Renal cortex interstitium (tissue), 15 donors: ENCODE measurements at places on chromosomes 1 and 21. TPM values are rescaled to one million over a fixed set of nuclear protein-coding genes. Genes with fewer than 3 reads are reported as not detected.

- DNase-seq: no peak
Measured at GRCh38 chr1:51623450-51623849, 6.6 kb downstream of the OSBPL9 start.

DNA sequence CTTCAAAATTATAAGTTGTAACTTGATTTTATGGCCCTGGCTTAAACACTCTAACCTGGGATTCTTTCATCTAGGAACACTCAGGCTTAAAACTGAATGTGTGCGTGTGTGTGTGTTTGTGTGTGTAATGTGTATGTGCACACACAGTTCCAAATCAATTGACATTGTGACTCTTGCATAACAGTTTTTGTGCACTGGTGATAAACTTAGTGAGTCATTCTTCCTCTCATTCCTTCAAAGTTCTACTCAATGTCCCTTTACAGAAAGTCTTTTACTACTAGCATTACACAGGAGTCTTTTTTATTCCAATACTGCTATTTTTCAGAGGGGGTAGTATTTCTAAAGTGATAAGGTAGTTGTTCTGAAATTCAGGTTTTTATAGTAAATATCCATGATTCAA lies 943.6 kb downstream of the KCNT2 start:
- DNase-seq: no peak

GRCh38 chr1:24905355-24905978 lies 24.6 kb downstream of the RUNX3 start:
- no peak for DNase-seq

DNA sequence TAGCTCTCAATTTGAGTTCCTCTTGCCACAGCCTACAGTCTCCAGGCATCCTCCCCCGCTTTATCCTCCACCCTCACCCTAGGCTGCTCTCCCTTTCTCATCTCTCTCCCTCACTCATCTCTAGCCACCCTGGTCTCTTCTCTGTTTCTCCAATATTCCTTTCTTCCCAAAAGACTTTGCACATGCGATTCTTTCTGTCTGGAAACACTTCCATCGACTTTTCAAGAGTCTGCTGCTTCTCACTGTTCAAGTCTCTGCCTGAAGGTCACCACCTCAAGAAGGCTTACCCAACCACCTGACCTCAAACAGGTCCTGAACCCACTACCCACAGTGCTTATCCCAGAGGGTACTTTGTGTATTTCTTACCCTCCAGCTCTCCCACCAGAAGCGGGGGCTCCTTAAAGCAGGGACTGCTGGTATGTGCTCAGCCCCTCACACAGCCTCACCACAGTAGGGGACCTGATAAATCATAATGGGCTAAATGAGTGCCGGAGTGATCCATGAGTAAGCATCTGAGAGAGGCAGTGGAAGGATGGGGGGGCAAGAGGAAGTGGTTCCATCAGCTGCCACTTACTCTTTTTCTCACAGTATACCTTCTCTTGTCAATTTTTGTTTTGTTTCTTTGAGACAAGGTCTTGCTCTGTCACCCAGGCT lies 14.3 kb upstream of the KRTAP19-8 start:
- no peak for DNase-seq

GRCh38 chr1:155514582-155515187 lies 47.9 kb downstream of the ASH1L start:
- DNase-seq: no peak

DNA sequence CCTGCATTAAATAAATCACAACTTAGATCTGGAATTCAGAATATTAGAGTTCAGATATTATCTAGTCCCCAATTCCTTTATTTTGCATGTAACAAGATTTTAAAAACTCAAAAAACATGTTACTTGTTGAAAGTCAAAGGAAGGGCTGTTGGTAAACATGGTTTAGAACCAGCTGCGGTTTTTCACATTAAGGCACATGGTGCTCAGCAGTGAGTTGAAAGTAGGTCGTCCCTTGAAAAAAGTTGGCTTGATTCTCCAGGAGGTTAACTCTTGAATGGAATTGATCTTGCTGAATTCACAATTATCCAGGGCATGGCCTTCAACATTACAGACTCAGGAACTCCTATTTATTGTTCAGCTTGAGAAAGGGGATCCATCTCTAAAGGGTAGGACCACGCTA lies 277.1 kb upstream of the DUSP10 start:
- no peak for DNase-seq

GRCh38 chr1:8448911-8449661 lies 131.2 kb downstream of the SLC45A1 start:
- no peak for DNase-seq

- DNase-seq: no peak
Measured at GRCh38 chr1:27931759-27932158, 3.0 kb upstream of the SMPDL3B start.

DNA sequence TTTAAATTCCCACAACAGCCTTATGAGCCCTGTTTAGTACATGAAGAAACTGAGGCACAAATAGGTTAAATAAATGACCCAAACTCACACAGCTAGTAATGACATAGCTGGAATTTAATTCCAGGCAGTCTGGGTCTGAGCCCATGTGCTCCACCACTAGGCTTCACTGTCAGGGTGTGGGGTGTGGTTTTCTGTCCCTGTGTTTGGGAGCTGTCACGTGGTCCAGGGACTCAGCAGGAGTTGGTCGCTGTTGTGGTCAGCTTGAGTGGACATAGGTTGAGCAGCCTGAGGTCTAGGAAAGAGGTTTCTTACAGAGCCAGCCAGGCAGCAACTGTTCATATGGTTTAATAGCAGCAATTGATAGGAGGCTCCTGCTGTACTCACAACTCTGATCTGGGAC lies 28.0 kb upstream of the KCNA10 start:
- no peak for DNase-seq

GRCh38 chr1:90725657-90726424 lies 8.7 kb upstream of the BARHL2 start:
- DNase-seq: no peak

DNA sequence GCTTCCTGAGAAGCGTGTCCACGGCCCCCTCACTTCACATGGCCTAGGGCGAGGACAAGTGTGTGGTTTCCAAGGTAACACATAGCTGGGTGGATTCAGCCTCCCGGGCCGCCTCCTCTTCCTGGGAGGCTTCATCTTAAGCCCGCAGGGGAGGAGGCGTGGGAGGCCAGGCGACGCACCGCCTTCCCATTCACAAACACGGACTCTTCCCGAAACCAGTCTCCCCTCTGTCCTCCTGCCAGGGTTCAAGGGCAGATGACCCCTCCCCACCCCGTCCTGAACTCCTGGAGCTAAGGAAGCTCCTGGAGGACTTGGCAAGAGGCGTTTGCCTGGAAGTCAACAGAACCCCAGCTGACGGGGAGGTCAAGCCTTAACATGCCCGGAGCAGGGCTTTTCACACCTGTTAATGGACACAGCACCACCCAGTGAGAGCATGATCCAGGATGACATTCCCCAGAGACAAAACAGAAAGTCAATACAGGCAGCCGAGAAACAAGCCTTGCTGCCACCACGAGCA lies 56.7 kb downstream of the KCNN3 start:
- DNase-seq: no peak

Gene CLCA4
- not detected for polyA plus RNA-seq

Gene LGALS8
- polyA plus RNA-seq: 106 TPM

Gene CRNN
- not detected for polyA plus RNA-seq

Gene PTPRC
- 5.6 TPM for polyA plus RNA-seq

Gene HPCA
- 0.95 TPM for polyA plus RNA-seq

Gene SMCP
- not detected for polyA plus RNA-seq

Gene KLHDC8A
- 3.1 TPM for polyA plus RNA-seq

Gene DLGAP3
- 2.5 TPM for polyA plus RNA-seq
